ENCODE measurements at places on chromosomes 7 and 10.

DNA sequence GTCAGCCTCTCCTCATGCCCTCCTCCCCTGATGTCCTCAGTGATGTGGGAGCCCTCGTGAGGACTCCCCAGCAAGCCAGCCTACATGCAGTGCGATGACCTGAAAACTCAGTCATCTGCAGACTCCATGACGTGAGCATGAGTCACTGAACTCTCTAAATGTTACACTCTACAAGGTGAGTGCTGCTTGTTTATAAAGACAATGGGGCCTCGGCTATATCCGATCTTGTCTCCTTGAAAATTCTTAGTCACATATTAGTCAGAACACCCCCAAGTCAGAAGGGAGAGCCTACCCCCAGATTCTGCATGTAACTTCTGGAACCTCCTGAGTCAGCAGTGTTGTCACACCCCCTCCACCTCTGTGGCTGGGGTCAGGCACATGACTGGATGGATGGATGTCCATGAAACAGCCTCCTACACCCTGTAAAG lies 673.8 kb downstream of the INHBA start:
- H3K36me3 ChIP-seq = no peaks in the 10 kb centered on the region
- no peaks in the 10 kb centered on the region for H3K4me1 ChIP-seq
- no peak overlapping the region for H3K4me3 ChIP-seq

DNA sequence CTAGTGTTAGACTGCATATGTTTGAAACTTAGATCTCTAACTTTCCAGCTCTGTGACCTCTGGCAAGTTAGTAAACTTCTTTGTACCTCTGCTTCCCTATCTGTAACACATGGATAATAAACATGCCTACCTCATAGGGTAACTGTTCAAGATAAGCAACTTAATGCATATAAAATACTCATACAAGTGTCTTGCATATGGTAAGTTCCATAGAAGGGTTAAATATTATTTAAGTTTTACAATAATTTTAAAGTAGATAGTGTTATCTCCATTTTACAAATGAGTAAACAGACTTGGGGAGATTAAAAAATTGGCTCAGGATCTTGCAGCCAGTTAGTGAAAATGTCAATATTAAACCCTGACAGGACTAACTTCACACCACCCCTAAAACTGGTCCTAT lies 30.1 kb upstream of the CD36 start:
- no peak overlapping the region for H3K27ac ChIP-seq
- H3K4me3 ChIP-seq = no peak overlapping the region
- no peak for DNase-seq
- peaks cover 19% of the 10 kb centered on the region for H3K4me1 ChIP-seq
- no peaks in the 10 kb centered on the region for H3K27me3 ChIP-seq

GRCh38 chr7:28408960-28409715 lies 3.2 kb upstream of the CREB5 start:
- H3K36me3 ChIP-seq = no peaks in the 10 kb centered on the region
- H3K27ac ChIP-seq = peak overlapping the region; percentile 13
- peak overlapping the region; percentile 43 for H3K4me3 ChIP-seq

- no peak overlapping the region for H3K4me3 ChIP-seq
- no peaks in the 10 kb centered on the region for H3K27me3 ChIP-seq
- peak overlapping the region; percentile 13 for H3K27ac ChIP-seq
Measured at GRCh38 chr7:47520406-47520805, 61.5 kb downstream of the TNS3 start.

- H3K36me3 ChIP-seq = no peaks in the 10 kb centered on the region
- no peaks in the 10 kb centered on the region for H3K27me3 ChIP-seq
- H3K4me3 ChIP-seq = no peak overlapping the region
Measured at GRCh38 chr10:122018951-122019413, 30.0 kb downstream of the TACC2 start.

GRCh38 chr10:47282657-47283018 lies 17.4 kb upstream of the GDF10 start:
- no peak overlapping the region for H3K4me3 ChIP-seq
- H3K36me3 ChIP-seq = no peaks in the 10 kb centered on the region
- H3K27ac ChIP-seq = no peak overlapping the region
- H3K4me1 ChIP-seq = peaks cover 12% of the 10 kb centered on the region
- no peak for DNase-seq

GRCh38 chr7:113134025-113134424 lies 15.7 kb upstream of the SMIM30 start:
- no peak overlapping the region for H3K27ac ChIP-seq
- no peaks in the 10 kb centered on the region for H3K27me3 ChIP-seq
- no peak overlapping the region for H3K4me3 ChIP-seq
- H3K4me1 ChIP-seq = no peaks in the 10 kb centered on the region

DNA sequence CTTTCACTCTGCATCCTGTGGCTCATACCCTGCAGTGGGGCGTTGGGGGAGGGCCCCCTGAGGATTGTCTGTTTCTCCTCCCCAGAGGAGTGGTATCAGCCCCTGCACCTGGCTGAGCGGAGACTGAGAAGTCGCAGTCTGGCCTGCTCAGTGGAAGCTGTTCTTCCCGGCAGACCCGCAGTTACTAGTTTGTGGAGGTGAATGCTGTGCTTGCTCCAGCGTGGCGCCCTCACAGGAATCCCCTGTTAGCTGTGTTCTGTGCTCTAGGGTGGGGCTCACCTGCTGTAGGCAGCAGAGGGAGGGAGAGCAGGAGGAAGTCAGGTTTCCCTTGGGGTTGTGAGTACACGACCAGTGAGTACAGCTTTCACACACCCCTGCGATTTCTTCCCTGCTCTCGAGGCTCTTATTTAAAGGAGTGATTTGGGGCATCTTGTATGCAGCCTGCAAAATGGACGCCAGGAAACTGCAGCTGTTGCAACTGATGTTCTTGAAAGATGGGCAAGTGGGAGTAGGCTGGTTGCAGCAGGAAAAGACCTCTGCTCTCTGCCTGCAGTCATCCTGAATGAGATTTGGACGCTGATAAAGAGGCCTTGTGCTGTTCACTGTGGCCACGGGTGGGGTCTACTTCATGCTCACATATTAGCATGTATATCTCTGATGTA lies 66.4 kb downstream of the HK1 start:
- H3K27me3 ChIP-seq = no peaks in the 10 kb centered on the region
- DNase-seq = peak; percentile 81
- no peaks in the 10 kb centered on the region for H3K36me3 ChIP-seq
- peak overlapping the region; percentile 80 for H3K27ac ChIP-seq

DNA sequence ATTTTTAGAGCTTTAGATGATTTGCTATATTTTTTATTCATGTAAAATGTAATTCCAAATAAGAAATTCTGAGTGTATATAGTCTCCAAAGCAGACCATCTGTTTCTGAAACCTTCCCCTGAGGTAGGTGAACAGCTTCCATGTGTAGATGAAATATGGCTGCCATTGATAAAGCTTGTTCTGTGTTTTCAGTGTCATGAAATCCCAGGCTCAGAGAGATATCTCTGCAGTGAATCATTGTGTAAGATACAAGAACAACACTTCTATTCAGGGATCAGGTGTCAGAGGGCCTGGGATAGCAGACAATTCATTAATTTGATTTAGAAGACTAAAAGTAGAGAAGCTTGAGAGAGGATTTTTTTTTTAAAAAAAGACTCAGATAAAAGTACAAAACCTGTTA lies 29.1 kb downstream of the ACTA2 start:
- no peaks in the 10 kb centered on the region for H3K27me3 ChIP-seq
- H3K4me1 ChIP-seq = no peaks in the 10 kb centered on the region
- no peaks in the 10 kb centered on the region for H3K36me3 ChIP-seq
- no peak for DNase-seq
- H3K27ac ChIP-seq = no peak overlapping the region

DNA sequence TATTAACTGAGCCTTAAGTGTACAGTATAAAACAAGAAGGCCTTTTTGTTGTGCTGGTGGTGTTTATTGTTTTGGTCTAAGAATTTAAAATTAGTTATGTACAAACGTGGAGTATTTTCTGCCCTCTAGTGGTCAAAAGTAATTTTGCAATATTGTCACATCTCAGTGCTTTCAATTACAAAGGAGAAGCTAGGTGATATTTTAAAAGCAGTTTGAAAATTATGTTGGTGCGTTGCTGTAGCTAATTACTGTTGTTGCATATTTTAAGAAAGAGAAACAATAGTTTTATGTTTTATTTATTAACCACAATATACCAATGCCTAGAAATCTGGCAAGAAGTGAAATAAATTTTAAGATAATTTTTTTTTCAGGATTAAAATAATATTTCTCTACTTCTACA lies 11.4 kb downstream of the NPVF start:
- H3K4me1 ChIP-seq = no peaks in the 10 kb centered on the region
- H3K27ac ChIP-seq = no peak overlapping the region
- H3K36me3 ChIP-seq = no peaks in the 10 kb centered on the region

GRCh38 chr10:23157691-23158369 lies 34.3 kb upstream of the PTF1A start:
- H3K4me1 ChIP-seq = peaks cover 8% of the 10 kb centered on the region
- H3K4me3 ChIP-seq = peak overlapping the region; percentile 38
- H3K27me3 ChIP-seq = peaks cover 8% of the 10 kb centered on the region
- DNase-seq = no peak
- H3K27ac ChIP-seq = no peak overlapping the region
- no peaks in the 10 kb centered on the region for H3K36me3 ChIP-seq

GRCh38 chr7:99290980-99291607 lies 18.5 kb downstream of the MYH16 start:
- H3K36me3 ChIP-seq = no peaks in the 10 kb centered on the region
- no peaks in the 10 kb centered on the region for H3K27me3 ChIP-seq
- H3K27ac ChIP-seq = no peak overlapping the region
- DNase-seq = no peak

GRCh38 chr10:75999515-76000209 lies 568.2 kb downstream of the LRMDA start:
- H3K36me3 ChIP-seq = no peaks in the 10 kb centered on the region
- no peaks in the 10 kb centered on the region for H3K4me1 ChIP-seq
- DNase-seq = no peak

GRCh38 chr7:107816011-107816566 lies 13.1 kb upstream of the SLC26A3 start:
- H3K4me1 ChIP-seq = no peaks in the 10 kb centered on the region
- no peak for DNase-seq
- no peaks in the 10 kb centered on the region for H3K27me3 ChIP-seq
- H3K27ac ChIP-seq = no peak overlapping the region
- H3K36me3 ChIP-seq = no peaks in the 10 kb centered on the region
- no peak overlapping the region for H3K4me3 ChIP-seq

Data from spleen (tissue), 13 donors.